ENCODE measurements at places on chromosomes 2 and 18.
A peak's percentile ranks its signal among the peaks of the same experiment; 100 is the strongest.

DNA sequence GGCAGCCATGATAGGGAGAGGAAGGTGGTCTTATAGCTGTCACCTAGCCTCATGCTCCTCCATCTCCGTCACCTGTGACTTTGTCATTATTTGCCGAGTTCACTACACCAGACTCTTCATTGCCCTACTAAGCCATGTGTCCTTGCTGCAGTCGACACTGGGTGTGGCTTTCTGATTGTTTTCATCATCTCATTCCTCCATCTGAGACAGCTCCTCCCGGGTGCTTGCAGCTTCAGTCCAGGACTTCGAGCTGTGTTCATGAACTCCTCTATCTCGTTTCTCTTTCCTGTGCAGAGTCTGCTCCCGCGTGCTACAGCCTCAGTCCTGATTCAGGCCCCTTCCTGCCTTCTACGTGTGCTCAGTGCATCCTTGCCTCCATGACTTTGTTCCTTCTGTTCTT is 295.1 kb upstream of the TNP1 start:
- DNase-seq: no peak

DNA sequence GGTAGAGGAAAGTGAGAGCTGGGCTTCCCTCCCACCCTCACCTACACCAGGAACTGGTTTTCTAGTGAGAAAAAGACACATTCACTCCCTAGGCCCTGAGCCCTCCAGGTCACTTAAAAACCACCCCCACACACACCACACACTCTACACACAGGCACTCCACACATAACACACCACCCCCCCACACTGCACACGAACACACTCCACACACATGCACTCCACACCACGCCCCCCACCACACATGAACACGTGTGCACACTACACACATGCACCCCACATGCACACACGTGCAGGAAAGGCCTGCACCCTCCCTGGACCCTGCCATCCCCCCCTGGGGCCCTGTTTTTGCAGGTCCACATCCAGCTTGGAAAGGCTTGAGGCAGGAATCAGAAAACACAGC is 67.6 kb downstream of the RALBP1 start:
- DNase-seq: no peak

DNA sequence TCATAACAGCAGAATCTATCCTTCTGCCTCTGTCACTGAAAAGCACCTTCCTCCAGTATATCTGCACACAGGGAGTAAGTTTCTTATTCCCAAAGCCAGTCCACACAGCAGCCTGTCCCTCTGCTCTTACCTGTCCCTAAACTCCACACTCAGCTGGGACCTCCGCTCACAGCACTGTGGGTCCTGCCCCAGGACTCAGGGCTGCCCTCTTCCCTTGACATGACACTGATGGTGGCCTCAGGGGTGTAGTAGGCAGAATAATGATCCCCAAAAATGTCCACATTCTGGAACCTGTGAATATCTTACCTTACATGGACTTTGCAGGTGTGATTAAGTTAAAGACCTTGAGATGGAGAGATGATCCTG is 39.7 kb upstream of the EML4 start:
- no peak for DNase-seq

- peak; percentile 20 for DNase-seq
These were observed 17.8 kb downstream of the PDCL3 start for GRCh38 chr2:100580367-100581276.

GRCh38 chr2:20592106-20593071 is 58.5 kb downstream of the HS1BP3 start:
- no peak for DNase-seq

DNA sequence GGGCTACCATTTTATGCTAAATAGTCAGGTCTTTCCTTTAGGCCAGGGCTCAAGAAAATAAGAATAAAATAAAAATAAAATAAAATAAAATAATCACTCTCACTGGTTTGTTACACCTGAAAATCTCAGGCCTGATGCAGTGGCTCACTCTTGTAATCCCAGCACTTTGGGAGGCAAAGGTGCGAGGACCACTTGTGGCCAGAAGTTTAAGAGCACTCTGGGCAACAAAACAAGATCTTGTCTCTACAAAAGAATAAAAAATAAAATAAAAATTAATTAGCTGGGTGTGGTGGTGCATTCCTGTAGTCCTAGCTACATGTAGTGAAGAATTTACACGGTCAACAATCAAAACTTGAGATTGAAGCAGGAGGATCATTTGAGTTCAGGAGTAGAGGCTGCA is 159.4 kb downstream of the NRXN1 start:
- no peak for DNase-seq

GRCh38 chr2:227890495-227891079 is 19.2 kb downstream of the DAW1 start:
- no peak for DNase-seq

DNA sequence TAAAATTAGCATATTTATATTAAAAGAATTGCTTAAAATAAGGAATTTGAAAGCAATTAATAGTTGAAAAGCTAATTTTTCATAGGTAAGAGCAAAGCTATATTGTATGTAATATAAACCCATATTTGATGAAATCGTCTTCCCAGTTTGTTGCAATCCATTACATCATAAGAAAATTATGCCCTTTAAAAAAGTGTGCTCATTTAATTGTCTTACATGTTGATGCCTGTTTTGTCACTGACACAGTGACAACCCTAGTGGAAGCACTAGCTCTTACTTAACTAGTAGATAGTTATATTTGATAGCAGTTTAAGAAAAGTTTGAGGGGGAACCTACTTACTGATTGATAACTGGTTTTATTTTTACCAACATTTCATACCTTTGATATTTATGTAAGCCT is 30.0 kb upstream of the IL18RAP start:
- no peak for DNase-seq

DNA sequence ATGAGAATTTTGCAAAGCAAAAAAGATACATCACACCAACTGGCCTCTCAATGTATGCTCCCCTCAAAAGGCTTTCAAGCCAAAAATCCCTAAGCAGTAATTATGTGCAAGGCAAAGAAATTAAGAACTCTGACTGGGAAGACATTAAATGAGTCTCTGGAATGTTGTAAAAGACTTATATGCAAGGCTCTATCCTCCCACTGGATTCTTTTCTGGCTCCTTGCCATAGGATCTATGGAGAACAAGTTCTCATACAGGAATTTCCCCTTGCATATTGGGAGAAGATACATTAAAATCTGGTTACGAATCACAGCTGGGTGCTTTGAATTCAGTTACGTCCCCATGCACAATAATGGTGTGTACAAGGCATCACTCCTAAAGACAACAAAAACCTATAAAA is 73.4 kb upstream of the ATL2 start:
- no peak for DNase-seq

- no peak for DNase-seq
These were observed 4.5 kb downstream of the NRXN1 start for GRCh38 chr2:51027442-51027841.

GRCh38 chr2:168686452-168687191 is 115.8 kb upstream of the NOSTRIN start:
- no peak for DNase-seq

DNA sequence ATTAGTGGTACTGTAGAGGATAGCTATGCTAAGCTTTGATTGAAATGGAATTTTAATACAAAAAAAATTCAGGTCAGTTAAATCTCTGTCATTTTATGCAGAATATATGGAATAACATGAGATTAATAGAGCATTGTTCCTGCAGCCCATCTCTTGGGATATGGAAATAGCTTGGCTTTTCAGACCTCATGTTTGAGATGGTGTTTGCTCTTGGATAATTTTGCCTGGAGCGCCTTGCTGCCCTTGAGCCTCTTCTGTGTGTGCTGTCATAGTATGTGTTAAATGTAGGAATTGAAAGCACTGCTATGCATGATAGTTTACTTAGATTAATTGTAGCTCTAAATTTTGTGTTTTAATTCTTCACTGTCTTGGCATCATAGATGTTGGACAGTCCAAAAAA is 27.7 kb downstream of the GALNT1 start:
- DNase-seq: no peak

DNA sequence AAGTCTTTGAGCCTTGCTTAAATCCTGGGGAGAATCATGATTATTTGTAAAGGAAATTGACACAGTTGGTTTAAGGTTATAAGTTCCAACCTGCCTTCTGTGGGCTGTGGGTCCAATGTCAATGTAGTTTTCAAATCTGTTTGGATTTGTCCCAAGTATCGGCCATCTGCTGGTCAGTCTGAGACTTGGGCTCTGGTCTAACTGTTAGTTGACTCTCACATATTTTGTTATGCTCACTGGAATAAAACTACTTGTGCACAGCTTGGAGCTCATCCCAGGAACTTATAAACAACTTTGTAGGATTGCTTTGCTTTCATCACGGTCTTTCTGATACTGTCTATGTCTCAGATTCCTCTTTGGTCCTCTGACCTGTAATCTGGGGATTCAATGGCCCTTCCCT is 1026.2 kb upstream of the ZEB2 start:
- DNase-seq: no peak

DNA sequence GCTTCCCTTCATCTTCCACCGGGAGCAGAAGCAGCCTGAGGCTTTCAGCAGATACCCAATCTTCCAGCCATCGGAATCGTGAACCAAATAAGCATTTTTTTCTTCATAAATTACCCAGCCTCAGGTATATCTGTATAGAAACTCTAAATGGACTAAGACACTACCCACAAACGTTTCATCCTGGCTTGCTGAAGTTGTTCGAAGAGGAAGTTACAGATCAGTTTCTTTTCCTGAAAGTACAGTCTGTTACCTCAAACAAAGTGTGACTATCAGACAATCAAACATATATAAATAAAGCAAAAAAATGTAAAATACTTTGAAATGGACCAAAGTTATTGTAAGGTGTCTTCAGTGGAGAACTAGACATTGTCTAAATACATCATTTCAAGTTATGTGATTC is 97.9 kb downstream of the MREG start:
- DNase-seq: no peak

- no peak for DNase-seq
These were observed 26.8 kb upstream of the GPR17 start for GRCh38 chr2:127619203-127619590.

DNA sequence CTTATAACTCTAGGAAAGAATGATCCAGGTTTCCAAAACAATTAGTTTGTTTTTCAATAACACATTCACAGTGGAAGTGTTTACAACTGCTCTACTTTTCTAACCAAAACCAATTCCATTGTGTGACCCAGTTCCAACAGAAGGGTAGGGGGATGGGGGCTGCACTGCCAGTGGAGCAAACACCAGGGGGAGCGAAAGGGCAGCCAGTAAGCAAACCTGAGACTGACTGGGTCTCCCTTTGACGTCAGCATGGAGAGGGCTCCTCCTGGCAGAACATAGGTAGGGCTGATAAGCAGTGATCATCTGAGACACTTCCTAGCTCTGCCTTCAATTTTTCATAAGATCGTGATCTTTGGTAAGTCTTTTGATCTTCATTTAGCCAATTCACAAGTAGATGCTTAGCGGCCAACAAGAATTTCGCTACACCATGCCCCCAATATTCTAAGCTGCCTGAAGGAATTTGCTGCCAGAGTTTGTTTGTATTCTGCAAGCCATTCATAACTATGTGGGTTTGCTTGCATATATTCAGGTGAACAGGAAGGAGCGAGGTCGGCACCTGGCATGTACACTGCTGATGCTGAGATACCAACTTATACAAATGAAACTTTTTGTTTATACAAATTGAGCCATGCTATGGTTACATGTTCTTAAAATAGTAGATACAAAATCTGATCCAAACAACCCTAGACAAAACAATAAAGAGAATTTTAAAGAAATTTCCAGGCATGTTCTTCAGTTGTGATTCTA is 45.9 kb downstream of the ST6GAL2 start:
- DNase-seq: no peak

- DNase-seq: no peak
These were observed 64.0 kb upstream of the SMAD7 start for GRCh38 chr18:49014605-49015267.

DNA sequence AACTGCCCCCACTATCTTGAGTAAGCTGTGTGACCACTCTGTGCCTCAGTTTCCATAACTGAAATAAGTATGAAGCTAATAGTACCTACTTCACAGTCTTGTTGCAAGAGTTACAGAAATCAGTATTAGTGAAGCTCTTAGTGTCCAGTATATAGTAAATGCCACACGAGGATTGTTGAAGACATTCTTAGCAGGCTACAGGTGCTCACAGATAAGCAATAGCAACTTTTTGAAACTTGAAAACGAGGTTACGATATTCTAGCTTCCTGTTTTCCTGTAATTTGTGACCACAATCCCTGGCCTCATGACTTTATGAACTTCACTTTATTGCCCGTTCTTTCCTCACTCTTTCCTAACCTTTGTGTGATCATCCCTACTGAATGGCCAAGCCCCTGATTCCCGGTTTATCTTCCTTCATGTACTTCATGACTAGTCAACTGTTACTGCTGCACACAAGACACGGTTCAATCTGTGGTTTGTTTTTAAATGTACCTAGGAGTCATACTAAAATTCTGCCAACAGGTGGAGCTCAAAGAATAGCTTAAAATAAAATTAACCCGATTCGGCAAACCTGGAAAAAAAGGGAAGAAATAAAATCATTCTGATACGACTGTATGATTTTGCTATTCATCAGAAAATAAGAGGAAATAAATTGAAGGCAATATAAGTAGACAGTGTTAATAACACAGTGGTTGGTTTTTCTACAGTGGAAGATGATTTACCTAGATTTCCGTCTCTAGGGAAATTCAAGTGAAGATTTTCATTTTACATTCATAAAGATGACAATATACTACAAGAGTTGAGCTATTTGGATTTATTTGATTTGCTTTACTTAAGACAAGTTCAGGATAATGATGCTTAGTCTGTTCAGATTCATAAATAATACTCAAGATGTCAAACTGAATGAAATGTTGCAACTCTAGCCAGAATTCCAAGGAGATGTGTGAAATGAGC is 38.1 kb upstream of the STAT1 start:
- no peak for DNase-seq

GRCh38 chr2:72765997-72766609 is 59.7 kb downstream of the EXOC6B start:
- no peak for DNase-seq

DNA sequence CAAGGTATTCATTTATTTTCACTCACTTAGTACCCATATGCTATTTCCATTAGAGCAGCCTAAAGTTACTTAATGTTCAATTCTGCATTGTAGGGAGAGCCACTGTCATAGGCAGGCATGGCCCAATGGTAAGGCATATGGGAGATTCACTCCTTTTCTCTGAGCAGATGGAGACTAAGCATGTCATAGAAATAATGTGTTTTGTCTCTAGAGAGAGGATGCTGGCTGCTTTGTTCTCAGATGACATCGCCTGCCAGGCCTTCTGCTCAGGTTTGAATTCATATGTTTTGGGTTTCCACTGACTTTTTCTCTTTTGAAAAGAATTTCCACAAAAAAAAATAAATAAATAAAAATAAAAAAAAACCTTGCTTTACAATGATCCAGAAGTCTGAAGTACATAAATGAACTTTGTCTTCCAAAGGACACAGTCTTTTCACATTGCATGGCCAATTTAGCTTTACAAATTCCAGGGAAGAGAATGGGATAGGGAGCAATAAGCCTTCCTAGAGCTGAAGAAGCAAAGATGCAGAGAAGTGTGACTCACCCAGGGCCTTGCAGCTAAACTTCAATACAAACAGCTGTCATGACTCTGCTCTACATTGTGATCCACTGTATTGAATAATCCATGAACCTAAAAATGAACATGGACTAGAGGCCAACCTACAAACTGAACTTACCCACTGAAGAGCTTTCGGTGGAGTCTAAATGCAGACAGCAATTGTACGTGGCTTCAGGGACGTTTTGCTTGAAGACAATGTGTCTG is 422.5 kb downstream of the CMPK2 start:
- no peak for DNase-seq

- DNase-seq: no peak
These were observed 108.9 kb downstream of the INHBB start for GRCh38 chr2:120454654-120455385.

- DNase-seq: no peak
These were observed 46.3 kb downstream of the ZC3H6 start for GRCh38 chr2:112321375-112322320.

- no peak for DNase-seq
These were observed 2.7 kb downstream of the BIN1 start for GRCh38 chr2:127104166-127104660.

Data from stimulated activated CD8-positive, alpha-beta memory T cell treated with anti-CD3 and anti-CD28 coated beads, Interleukin-4, amount 100 ng/mL, for 4 hours (primary cell).